ENCODE measurements at places on chromosomes 1 and 21.

GRCh38 chr1:94463765-94464330 lies 45.7 kb downstream of the ABCD3 start:
- H3K4me3 ChIP-seq, result no peak overlapping the region
- peaks cover 3% of the 10 kb centered on the region for H3K36me3 ChIP-seq
- no peaks in the 10 kb centered on the region for H3K27me3 ChIP-seq
- DNase-seq, result no peak
- no peak overlapping the region for H3K27ac ChIP-seq

DNA sequence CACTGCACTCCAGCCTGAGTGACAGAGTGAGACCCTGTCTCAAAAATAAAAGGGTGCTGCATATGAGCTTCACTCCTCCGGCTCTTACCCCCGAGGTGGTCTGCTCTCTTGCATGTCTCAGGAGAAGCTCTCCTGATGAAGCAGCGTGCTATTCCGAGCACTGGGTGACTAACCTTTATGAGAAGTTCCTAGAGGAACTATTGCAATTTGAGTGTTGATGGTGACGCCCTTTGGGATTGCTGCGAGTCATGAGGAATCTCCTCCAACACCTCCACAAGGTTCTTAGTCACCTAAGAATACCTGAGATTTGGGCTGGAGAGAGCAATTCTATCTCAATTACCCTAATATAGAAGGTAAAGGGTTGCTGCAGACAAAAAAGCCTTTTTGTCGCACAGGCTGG lies 40.8 kb upstream of the TINAGL1 start:
- H3K4me1 ChIP-seq, result no peaks in the 10 kb centered on the region
- H3K27ac ChIP-seq, result no peak overlapping the region
- H3K4me3 ChIP-seq, result no peak overlapping the region

- no peak for DNase-seq
- no peaks in the 10 kb centered on the region for H3K36me3 ChIP-seq
- no peaks in the 10 kb centered on the region for H3K27me3 ChIP-seq
- H3K4me1 ChIP-seq, result no peaks in the 10 kb centered on the region
- H3K4me3 ChIP-seq, result no peak overlapping the region
Observed at GRCh38 chr21:29696937-29697336, 242.9 kb downstream of the GRIK1 start.

DNA sequence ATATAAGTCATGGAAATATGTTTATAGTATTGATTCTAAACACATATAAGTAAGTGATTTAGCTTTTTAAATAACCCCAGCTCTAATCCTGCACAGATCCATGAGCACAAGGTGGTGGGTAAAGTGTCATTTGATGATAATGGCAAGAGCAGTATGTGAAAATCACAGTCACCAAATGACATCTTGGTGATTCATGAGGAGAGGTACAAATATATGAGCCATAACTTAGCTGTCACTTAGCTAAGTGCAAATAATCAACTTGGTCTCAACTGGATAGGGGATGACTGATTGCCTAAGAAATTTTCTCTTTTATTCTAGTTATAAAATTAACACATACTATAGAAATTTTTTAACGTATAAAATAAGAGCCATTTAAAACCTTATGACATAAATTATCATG lies 198.1 kb downstream of the ZZZ3 start:
- no peak overlapping the region for H3K27ac ChIP-seq
- no peaks in the 10 kb centered on the region for H3K36me3 ChIP-seq
- H3K4me1 ChIP-seq, result no peaks in the 10 kb centered on the region
- H3K4me3 ChIP-seq, result no peak overlapping the region

DNA sequence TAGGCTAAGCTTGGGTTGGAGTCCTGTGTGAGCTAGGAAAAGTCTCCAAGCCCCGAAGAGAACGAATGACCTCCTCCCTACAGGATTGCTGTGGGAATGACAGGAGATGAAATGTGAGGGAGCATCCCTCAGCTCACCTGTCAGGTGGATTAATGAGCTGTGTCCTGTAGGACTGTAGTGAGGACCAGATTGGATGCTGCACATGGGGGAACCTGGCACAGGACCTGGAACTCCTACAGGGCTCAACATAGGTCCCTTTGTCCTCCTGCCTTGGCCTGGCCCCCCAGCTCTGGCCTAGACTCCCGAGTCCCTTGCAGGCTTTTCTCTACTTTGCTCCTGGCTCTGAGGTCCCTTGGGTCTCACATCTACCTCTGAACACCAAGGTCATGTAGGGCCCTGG lies 155.7 kb downstream of the PTPRU start:
- no peak overlapping the region for H3K4me3 ChIP-seq
- H3K36me3 ChIP-seq, result no peaks in the 10 kb centered on the region
- H3K27ac ChIP-seq, result no peak overlapping the region
- peaks cover 9% of the 10 kb centered on the region for H3K4me1 ChIP-seq

- H3K4me1 ChIP-seq, result peaks cover 16% of the 10 kb centered on the region
- peak overlapping the region; percentile 95 for H3K27ac ChIP-seq
Observed at GRCh38 chr1:165632152-165632469, 1.1 kb downstream of the MGST3 start.

DNA sequence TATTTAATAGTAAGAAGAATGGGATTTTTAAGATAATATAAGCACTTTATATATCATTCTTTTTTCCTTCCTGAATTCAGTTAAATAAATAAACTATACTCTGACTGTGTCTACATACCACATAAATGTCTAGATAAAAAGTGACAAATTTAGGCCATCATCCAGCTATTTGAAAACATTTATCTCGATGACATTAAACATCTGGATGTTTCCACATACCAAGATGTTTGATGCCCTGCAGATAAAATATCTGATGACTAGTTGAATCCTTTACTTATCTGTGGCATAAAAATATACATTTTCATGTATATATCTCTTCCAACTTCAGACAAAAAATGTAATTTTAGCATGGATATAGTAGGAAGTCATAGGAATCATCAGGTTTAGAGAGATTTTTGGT lies 348.3 kb downstream of the DPYD start:
- H3K27ac ChIP-seq, result no peak overlapping the region
- no peaks in the 10 kb centered on the region for H3K4me1 ChIP-seq
- no peak overlapping the region for H3K4me3 ChIP-seq
- no peak for DNase-seq

DNA sequence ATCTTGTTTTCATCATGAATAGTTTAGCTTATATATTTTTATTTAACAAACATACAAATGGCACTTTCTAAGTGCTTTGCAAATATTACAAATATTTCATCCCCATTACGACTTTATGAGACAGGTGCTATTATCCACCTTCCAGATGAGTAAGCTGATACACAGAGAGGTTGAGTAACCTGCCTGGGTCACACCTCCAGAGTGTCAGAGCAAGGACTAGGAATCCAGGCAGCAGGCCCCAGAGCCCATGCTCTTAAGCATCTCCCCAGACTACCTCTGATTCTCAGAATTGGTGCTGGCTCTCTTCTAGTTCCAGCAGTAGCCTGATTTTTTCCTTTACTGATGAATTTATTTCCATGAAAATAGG lies 40.0 kb downstream of the EPHB2 start:
- H3K4me1 ChIP-seq, result peaks cover 5% of the 10 kb centered on the region
- peak overlapping the region; percentile 1 for H3K27ac ChIP-seq
- H3K27me3 ChIP-seq, result no peaks in the 10 kb centered on the region
- no peak for DNase-seq
- no peaks in the 10 kb centered on the region for H3K36me3 ChIP-seq

Data from lung (tissue), 17 donors.